ENCODE measurements at places on chromosomes 7 and 10. TPM values are rescaled to one million over a fixed set of nuclear protein-coding genes. Genes with fewer than 3 reads are reported as not detected.

SPDYE5 gene
- not detected for polyA plus RNA-seq

DNA sequence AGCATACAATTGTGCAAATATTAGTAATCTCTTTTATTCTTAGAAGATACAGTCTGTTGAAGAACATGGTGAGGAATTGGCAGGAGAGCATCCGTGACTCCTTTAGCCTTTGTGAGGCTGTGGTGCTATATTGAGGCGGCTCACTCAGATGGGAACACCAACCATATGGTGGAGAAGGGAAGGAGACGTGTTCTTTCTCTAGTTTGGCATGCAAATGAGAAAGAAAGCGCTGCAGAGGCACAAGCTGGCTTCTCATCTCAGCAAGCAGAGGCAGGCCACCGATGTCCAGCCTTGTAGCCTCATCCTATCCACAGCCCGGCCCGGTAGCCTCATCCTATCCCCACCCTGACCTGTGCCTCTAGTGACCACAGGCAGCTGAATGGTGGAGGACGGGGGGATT is 288.3 kb downstream of the CAMK1D start:
- DNase-seq = no peak

DNA sequence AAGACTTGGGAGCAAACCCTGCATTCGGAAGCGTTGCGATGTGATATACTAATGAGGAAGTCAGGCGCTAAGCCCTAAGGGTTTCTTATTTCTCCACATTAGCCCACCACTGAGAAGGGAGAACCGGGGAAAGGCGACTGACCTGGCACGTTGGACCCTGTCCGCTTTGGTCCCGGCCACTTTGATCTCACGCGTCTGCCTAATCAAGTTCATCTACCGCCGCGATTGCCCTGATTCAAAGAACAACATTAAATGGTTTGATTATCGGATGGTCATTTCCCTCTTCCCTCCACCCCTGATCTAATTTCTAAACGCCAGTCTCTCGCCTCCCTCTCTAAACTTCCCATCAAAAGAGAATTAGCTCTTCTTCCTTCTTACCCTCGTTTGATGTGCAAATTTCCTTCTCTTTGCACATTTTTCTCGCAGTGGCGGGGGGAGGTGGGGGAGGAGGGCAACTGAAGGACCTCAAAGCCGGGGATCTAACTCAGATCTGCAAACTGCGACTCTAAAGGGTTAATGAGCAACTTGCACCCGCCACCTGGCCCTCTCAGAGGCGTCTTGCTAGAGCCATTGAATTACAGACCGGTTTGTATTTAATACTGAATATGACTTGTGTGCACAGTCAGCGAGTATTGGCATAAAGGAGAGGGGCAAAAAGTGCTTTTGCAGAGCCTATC is 687 bp upstream of the DKK1 start:
- DNase-seq = no peak

DNA sequence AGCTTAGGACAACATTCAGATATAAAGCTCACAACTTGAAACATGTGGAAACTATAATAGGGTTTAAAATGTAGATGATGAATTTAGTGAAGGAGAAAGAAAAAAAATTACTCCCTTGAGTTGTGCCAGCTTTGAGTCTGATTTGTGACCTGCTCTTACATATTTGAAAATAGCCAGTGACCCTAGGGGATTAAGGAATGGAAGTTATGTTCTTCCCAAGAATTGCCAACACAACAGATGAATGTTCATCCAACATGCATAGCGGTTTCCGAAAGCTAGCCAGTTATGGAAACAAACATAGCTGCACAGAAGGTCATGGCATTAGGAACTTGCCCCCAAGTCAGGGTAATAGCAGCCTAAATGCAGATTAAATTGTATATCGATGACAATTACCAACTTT is 10.8 kb downstream of the TMEM196 start:
- DNase-seq = no peak

All from stomach (tissue), 19 donors.